ENCODE measurements at places on chromosomes 4 and X.

- DNase-seq: no peak
Observed at GRCh38 chrX:47068214-47068613, 10.0 kb upstream of the RGN start.

DNA sequence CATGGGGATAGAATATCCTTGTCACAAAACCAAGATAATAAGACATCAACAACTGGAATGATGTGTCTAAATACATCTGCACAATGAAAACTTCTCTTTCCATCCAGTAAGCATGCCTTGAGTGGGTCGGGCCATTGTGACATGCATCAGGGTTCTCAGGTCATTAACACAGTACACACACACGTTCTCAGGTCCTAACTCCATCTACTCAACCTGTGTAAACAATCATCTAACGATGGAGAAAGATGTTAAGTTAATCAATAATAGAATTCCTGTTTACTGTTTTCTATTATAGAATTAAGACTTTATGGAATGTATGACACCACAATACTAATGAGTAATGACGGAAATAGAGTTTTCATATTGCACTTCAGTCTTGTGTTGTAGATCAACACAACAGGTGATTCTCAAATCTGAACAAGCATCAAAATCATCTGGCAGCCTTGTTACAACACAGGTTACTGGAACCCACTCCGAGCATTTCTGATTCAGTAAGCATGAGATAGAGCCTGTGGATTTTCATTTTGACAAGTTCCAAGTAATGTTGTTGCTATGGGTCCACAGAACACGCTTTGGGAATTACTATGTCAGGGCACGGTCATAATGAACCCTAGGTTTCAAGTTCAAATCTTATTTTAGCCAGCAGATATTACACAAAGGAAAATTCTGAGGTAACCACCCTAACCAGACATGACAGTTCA is 315.8 kb upstream of the TEX13C start:
- DNase-seq: no peak

DNA sequence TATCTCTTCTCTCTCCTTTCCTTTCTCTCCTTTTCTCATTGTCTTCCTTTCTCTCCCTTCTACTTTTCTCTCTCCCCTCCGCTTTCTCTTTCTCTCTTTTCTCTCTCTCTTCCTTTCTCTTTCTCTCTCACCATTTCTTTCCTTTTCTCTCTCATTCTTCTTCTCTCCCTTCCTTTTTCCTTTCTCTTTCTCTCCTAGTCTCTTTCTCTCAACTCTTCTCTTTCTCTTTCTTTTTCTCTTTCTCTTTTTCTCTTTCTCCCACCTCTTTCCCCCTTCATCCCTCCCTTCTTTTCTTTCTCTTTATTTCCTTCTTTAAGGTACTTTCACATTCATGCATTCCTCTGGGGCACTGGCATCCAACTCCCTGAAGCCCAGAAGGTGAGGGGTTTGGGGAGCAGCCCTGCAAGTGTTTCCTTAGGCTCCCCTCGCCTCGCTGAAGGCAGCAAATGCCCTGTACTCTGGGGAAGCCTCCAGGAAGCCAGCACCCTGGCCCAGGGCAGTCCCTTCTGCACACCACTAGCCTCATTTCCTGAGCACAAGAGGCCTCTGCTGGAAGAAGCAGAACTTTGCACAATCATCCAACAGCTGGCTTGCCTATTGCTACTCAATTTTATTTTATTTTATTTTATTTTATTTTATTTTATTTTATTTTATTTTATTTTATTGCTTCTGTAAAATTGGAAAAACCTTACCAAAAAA is 124.2 kb downstream of the NFKB1 start:
- peak; percentile 28 for DNase-seq

- no peak for DNase-seq
Observed at GRCh38 chrX:146831994-146832393, 17.4 kb upstream of the CXorf51A start.

- no peak for DNase-seq
Observed at GRCh38 chr4:773214-773613, 52.7 kb downstream of the CPLX1 start.

GRCh38 chr4:68948044-68948743 is 3.4 kb downstream of the UGT2A3 start:
- DNase-seq: no peak

DNA sequence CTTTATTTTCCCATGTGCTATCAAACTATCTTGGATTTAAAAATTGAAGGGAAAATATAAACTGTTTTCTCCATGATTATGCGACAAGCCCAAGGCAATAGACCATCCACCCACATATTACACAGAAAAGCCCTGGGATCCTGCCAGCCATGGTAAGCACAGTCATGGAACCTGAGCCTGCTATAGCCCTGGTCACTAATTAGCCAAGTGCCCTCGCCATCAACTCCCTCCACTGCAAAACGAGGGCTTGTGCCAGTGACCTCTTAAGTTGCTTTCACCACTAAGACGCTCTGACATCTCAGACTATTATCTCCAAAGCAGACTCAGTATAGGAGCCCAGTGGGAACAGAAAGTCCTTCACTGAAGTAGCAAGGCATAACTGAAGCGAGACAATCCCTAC is 69.2 kb downstream of the NLGN4X start:
- DNase-seq: no peak

GRCh38 chr4:108940149-108940548 is 177.3 kb upstream of the ETNPPL start:
- no peak for DNase-seq

- no peak for DNase-seq
Observed at GRCh38 chrX:2924151-2924550, 5.0 kb downstream of the ARSD start.

GRCh38 chrX:149531599-149531998 is 9.2 kb upstream of the EOLA1 start:
- no peak for DNase-seq

- DNase-seq: no peak
Observed at GRCh38 chr4:4673070-4673469, 131.2 kb upstream of the STX18 start.

DNA sequence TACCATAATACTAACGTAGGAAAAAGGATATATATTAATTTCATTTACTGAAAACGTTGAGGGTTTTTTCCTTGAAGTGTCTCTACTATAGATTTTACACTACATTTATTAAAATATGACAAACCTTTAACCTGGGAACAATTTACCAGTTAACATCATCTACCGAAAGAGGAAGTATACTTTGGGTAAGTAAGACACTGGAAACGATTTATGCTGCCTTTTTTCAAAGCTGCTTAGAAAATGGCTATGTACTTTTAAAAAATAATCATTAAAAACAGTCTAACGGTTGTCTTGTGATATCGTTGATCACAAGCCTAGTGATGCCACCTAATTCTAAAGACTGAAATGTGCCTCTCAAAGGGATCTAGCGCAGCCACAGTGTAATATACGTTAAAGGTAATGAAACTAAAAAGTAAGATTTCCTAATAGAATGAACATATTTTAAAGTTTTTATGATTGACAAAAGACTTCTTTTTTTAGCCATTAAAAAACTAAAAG is 50.4 kb downstream of the STX18 start:
- DNase-seq: no peak

DNA sequence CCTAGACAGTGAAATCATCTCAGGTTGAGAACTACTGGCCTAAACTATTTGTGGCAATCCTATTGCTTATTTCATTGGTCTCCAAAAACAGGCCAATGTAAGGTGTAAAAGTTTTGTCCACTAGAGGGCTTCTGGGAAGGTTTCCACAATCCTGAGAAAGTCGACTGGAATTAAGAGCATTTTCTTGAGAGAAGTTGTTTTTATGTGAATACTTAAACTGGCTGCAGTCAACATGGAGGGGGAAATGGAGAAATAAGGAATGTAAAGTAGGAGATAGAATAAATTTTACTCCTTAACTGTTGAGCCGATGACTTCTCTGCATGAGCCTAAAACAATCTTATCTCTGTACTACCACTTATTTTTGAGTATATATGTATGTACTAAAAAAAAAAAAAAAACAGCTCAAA is 11.0 kb upstream of the EIF4E start:
- DNase-seq: peak; percentile 74

- DNase-seq: peak; percentile 17
Observed at GRCh38 chr4:155629956-155630355, 36.7 kb upstream of the GUCY1A1 start.

DNA sequence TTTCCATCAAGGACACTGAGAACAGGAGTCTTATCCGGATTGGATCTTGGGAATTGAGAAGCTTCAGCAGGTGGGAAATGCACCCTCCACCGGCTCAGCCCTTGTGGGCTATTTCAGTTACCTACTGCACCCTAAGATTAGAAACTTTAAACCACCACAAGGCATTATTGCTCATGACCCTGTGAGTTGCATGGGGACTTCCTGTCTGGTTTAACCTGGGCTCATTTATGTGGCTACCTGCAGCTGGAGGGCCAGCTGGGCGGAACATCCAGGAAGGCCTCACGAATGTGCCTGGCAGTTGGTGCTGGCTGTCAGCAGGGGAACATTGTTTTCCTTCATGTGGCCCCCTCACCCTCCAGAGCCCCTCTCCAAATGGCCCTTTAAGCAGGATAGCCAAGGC is 164.1 kb downstream of the DEFB131A start:
- DNase-seq: no peak

GRCh38 chr4:165625281-165625680 is 246.5 kb downstream of the CPE start:
- DNase-seq: no peak

DNA sequence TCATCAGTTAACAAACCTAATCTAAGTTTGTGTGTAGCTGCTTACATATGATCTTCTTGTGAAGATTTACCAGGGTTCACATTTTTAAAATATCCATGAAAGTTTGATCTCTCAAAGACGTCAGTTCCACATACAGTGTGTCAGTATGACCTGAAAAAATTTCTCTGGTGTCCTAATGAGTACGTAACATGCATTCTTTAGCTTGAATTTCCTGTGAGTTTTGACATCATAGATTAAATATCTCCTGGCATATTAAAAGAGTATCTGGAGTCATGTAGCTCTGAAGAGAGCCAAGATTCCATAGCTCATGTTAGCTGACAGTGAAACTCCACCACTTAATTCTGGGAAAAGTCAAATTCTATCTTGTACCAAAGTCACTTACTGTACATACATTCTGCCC is 43.9 kb upstream of the PDLIM5 start:
- DNase-seq: peak; percentile 62

GRCh38 chrX:103780336-103781061 is 3.9 kb downstream of the PLP1 start:
- no peak for DNase-seq

- DNase-seq: peak; percentile 51
Observed at GRCh38 chr4:12852338-12853307, 631.5 kb downstream of the RAB28 start.

GRCh38 chr4:150173432-150173861 is 95.2 kb downstream of the DCLK2 start:
- no peak for DNase-seq

GRCh38 chrX:111609206-111609605 is 71.8 kb upstream of the ALG13 start:
- no peak for DNase-seq

GRCh38 chrX:45771560-45772340 is 571.1 kb upstream of the DIPK2B start:
- peak; percentile 79 for DNase-seq

GRCh38 chr4:170705907-170706306 is 616.2 kb upstream of the AADAT start:
- DNase-seq: no peak

- DNase-seq: no peak
Observed at GRCh38 chr4:85165808-85166207, 199.3 kb upstream of the WDFY3 start.

DNA sequence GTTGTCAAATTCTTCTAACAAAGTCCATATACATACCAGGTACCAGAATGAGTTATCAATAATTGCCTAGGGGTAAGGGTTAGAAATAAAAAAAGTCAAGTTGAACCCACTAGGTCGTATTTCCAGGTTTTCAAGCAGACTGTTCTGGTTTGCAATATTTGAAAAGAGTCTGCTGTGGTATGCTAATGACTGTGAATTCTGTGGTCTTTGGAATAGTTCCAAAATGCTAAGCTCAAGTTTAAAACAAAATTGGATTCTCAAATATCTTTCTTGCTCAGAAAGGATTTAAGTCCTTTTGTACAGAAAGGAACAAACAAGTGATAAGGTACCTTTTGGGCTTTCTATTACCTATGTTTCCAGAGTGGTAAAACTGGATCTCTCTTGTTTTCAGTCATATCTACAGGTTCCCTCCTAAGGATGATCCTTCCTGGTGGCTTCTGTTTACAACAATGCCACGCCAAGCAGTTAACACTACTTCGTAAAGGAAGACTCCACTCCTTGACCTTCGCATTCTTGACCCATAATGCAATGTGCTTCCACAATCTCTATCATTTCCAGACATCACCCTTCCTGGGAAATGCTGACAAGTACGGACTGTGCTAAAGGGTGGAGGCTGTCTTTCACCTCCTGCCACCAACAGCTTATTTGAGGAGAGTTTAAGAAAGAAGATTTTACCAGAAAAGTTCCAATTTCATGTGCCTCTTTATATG is 531.7 kb upstream of the FTHL17 start:
- peak; percentile 44 for DNase-seq

DNA sequence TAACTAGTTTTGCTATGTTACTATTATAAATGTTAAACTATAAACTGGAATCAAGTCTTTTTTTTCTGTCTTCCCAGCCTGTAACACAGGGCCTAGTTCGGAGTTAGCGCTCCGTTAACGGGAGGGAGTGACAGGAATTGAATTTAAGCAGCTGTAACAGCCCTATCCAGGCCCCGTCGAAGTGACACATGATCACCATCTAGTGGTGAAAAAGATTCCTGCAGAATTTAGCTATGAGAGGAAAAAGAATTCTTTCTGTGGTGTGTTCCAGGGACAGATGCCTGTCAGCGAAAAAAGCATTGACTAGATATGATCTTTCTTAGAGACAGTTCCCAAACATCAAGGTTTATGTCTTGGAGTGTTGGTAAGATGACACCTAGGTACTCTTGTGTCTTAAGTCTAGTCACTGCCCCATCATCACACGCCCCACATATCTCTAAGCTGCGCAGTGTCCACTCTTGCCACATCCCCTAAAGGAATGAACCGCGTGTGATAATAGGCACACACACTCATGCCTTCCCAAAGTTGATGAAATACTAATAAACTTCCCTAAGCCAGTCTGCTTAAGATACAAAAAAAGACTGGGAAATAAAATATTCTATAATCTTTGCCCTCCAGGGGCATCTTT is 2.1 kb downstream of the GAB3 start:
- DNase-seq: peak; percentile 53

- peak; percentile 96 for DNase-seq
Observed at GRCh38 chr4:124712372-124713184, at the start of gene ANKRD50. Gene ANKRD50 (minus strand): TSS chr4:124712732. CDS start chr4:124710511, 2,221 bp downstream.

GRCh38 chr4:38310446-38311043 is 350.3 kb downstream of the PTTG2 start:
- DNase-seq: no peak

GRCh38 chr4:147794314-147794680 is 62.4 kb downstream of the ARHGAP10 start:
- DNase-seq: no peak

- DNase-seq: no peak
Observed at GRCh38 chrX:101564651-101565050, 14.3 kb downstream of the ARMCX1 start.

GRCh38 chr4:7141151-7141834 is 51.0 kb upstream of the SORCS2 start:
- DNase-seq: no peak

GRCh38 chr4:95411371-95412088 is 137.2 kb downstream of the UNC5C start:
- DNase-seq: no peak

GRCh38 chr4:137957806-137958205 is 284.3 kb downstream of the SLC7A11 start:
- no peak for DNase-seq
